ENCODE measurements at places on chromosomes 12 and 14. TPM values are rescaled to one million over a fixed set of nuclear protein-coding genes. Genes with fewer than 3 reads are reported as not detected.

- DNase-seq: no peak
These were observed 1401.8 kb downstream of the FSCB start for GRCh38 chr14:43105305-43105704.

DNA sequence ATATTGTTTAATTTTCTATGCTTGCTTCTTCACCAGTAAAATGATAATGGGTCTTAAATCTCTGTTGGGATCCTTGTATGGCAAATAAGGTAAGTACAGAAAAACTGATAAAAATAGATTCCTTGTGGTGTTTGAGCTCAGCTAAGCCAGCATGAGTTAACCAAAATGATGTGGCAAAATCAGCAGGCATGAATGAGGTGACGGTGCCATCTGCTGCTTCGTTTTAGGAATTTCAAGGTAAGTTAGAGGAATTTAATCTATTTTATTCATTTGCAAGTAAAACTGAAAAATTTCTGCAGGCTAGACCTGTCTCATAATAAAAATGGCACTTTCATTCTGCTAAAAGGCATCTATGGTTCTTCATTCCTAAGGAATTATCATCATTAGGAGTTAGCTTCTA lies 10.0 kb upstream of the CLEC7A start:
- peak; percentile 66 for DNase-seq

KRT2 gene
- 0.08 TPM for polyA plus RNA-seq

GRCh38 chr12:46950094-46950493 lies 124.3 kb upstream of the SLC38A4 start:
- no peak for DNase-seq

PLCZ1 gene
- polyA plus RNA-seq: not detected

AQP6 gene
- 0.09 TPM for polyA plus RNA-seq

GRCh38 chr12:32240831-32241230 lies 134.2 kb downstream of the BICD1 start:
- DNase-seq: no peak

ADAMTS20 gene
- polyA plus RNA-seq: 0.72 TPM

DNA sequence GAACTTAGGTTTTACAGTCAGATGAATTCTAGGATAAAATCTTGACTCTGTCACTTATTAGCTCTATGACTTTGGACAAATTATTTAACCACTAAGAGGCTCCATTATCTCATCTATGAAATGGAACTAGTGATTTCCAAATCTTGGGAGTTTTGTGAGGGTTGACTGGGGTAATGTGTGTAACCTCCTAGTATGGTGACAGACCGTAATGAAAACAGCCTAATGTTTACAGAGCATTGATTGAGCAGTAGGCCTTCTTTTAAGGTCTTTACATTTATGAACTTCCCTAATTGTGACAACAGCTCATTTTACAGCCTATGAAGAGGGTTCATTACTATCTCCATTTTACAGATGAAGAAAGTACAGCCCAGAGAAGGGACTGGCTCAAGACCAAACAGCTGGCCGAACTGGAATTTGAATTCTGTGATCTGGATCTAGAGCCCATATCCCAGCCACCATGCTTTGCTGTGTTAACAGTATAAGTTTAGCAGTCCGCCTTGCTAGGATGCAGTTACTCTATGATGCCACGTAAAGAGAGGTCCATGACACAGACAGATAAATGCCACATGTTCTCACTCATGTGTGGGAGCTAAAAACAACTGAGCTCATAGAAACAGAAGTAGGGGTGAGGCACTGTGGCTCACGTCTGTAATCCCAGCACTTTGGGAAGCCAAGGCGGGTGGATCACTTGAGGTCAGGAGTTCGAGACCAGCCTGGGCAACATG lies 9.1 kb upstream of the FBXL14 start:
- DNase-seq: no peak

DNA sequence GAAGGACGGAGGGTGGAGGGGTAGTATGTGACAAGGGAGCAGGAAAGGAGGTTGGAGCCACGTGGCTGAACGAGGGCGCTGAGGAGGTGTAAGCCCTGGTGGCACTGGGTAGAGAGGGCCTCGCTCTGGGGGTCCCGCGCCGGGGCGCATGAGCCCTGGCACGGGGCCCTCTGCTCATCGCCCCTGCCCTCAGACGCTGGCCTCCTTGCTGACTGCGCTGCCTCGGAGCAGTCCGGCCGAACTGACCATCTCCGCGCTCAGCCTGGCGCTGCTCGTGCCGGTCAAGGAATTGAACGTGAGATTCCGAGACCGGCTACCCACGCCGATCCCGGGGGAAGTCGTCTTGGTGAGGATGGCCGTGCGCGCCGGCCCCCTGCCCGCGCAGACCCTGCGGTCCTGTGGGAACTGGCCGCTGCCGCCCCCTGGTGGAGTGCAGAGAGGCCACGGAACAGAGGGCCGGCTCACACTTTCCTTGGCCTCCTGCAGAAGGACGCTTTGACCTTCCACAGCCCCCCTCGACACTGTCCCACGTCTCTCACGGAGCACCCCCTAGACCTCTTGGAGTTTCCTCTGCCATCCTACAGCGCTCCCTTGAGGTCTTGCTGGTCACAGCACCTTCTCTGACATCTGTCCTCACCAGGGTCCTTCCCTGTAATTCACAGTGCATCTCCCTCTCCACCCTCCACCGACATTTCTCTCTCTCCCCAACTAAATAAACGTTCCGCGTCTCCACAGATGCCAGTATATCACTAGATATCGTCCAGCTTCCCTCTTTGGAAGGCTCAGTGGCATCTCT lies 10.5 kb downstream of the ARHGEF25 start:
- DNase-seq: peak; percentile 57

DNA sequence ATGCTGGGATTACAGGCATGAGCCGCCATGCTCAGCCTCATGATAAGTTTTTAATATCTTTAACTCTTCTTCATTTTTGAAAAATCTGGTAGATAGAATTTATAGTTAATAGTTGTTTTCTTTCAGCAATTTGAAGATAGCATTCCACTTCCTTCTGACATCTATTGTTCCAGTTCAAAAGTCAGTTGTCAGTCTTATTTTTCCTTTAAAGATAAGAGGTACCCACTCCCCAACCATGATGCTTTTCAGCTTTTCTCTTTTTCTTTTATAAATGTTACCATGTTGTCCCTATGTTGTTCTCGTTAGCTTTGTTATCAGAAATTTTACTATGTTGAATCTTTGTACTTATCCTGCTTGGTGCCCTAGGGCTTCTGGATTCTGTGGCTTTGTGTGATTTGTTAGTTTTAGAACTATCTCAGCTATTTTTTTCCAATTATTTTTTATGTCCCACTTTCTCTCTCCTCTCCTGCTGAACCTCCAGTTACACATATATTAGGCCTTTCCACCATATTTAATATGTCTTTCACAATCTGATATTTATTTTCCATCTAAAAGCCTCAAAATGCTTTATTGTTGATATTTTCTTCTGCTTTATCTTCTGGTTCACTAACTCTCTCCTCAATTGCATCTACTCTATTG lies 181.6 kb upstream of the FOXN3 start:
- no peak for DNase-seq

- DNase-seq: no peak
These were observed 12.4 kb upstream of the SYNDIG1L start for GRCh38 chr14:74438351-74438915.

ETV6 gene
- 12.1 TPM for polyA plus RNA-seq

DNA sequence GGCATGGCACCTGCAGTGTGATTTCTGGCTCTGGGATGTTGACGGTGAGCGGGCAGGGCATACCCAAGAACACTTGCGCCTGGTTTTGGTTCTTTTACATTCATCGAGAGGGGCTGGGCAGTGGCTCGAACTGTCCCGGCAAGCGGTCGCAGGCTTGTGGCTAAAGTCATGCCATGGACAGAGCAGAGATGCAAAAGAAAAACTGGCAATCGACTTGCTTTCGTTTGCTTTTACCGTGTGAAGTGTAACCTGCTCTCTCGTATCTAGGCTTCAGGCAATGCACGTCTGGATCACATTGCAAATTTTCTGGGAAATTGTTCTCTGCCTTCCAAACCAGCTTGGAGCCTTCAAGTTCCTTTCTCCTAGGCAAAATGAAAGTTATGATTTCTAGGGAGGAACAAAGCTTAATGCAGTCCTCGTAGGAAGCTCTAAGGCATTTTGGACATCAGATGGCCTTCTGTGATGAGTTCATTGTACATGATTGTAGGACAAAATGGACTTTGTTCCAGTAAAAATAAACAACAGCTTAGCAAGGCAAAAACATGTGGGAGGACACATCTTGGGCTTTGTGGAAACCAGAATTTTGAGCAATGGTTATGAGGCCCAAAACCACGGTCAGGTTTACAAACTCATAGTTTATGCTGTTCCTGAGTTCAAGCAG lies 18.3 kb downstream of the ADGRD1 start:
- no peak for DNase-seq

GRCh38 chr12:84856156-84856900 lies 56.3 kb downstream of the SLC6A15 start:
- DNase-seq: no peak

DNA sequence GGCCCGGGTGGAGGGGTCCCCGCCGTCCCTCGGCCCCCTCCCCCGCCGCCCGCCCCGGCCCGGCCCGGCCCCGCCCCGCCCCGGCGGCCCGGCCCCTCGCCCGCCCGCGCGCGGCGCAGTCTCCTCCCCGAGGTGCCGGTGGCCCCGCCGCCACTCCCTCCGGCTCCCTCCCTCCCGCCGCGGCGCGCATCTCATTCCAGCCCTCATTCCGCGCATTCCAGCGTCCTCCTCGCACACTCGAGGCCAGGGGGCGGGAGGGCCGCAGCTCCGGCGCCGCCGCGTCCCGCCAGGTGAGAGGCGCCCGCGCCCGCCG lies at the start of gene TEAD4:
Gene TEAD4, plus strand, starts transcription at position 206 of the 313 bp plus-strand sequence.
- DNase-seq: peak; percentile 35

- peak; percentile 61 for DNase-seq
These were observed 200.7 kb downstream of the SLC2A13 start for GRCh38 chr12:39905152-39905551.

DNA sequence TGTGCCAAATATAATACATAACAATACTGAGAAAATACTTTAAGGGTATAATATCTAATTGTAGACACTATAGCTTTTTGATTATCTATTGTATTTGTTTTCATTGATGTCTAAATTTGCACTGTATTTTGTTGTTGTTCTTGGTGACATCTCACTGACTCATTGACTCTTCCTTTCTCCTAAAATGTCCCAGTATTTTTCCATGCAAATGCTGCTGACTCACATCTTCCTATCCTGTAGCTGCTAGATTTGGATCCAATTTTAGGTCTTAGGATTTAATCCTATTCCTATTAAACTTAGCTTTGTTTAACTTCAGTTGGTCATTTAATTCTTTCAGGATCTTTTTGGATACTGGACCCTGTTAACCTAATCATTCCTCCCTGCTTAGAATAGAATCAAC lies 148.5 kb downstream of the TMTC2 start:
- DNase-seq: no peak

UNC119B gene
- polyA plus RNA-seq: 11.0 TPM

DNA sequence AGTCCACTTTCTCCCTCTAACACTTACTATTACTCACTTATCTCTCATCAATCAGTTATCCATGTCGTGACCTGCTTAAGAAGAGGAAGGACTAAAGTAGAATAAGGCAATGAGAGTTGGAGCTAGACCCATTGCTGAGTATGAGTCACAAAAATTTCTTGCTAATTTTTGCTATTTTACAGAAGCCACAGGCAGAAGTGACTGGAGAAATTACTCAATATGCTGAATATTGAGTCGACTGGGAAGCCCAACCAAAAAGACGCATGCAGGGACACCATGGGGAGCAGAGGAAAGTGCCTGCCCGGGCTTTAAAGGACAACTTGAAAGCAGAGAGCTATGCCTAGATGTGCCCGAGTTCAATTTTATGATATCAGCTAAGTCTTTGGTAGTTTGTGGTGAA lies 115.4 kb upstream of the FOXG1 start:
- no peak for DNase-seq

SELPLG gene
- 5.2 TPM for polyA plus RNA-seq

SERPINA6 gene
- polyA plus RNA-seq: not detected

DNA sequence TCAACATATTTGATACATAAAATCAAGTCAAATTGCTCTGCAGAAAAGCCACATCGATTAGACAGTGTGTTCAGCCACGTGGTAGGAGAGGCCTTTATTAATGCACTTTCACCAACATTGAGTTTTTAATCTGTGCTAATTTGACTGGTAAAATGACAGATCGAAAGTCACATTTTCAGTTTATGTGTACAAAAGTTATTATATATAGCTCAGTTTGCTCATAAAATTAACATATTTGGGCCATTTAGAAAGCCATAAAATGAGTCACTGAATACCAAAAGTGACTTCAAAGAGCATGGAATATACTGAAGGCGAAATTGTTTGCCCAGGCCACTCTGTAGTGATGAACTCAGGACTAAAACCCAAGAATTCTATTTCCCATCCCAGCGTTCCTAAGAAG lies 26.0 kb downstream of the C12orf42 start:
- no peak for DNase-seq

DNA sequence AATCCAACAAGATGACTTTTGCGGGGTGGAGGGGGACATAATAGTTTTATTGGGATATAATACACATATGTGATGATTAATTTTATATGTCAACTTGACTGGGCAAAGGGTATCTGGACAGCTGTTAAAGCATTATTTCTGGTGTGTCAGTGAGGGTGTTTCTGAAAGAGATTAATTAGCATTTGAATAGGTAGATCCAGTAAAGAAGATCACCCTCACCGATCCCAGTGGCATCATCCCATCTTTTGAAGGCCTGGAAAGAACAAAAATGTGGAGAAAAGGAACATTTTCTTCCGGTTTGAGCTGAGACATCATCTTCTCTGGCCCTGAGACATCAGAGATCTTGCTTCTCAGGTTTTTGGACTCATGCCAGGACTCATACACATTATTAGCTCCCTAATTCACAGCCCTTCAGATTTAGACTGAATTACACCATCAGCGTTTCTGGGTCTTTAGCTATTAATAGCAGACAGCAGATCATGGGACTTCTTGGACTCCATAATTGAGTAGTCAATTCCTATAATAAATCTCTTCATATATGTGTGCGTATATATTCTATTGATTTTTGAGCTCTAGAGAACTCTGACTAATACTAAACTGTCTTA lies 283.6 kb downstream of the PCNX1 start:
- DNase-seq: no peak

DNA sequence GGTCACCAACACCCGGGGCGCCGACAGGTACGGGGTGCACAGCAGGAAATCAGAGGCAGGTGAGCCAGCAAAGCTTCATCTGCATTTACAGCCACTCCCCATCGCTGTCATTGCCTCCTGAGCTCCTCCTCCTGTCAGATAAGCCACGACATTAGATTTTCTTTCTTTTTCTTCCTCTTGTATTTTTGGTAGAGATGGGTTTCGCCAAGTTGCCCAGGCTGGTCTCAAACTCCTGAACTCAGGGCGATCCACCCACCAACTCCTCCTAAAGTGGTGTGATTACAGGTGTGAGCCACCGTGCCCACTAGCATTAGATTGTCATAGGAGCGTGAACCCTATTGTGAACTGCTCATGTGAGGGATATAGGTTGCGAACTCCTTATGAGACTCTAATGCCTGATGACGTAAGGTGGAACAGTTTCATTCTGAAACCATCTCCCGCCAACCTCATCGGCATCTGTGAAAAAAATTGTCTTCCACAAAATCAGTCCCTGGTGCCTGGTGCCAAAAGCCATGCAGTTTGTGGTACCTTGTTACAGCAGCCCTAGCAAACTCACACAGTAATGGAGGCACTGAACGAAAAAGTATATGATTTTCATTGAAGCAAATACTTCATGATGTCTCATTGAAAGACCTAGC lies 1.5 kb downstream of the STYK1 start:
- no peak for DNase-seq

CLEC2A gene
- not detected for polyA plus RNA-seq

GRCh38 chr14:77094672-77095284 lies 3.3 kb upstream of the CIPC start:
- DNase-seq: peak; percentile 72

PAX9 gene
- polyA plus RNA-seq: 0.23 TPM

Data from hindlimb muscle (tissue), 1 donor.